Hepatocyte (in vitro differentiated cells): ENCODE measurements at places on chromosomes 7 and 10. TPM values are rescaled to one million over a fixed set of nuclear protein-coding genes. Genes with fewer than 3 reads are reported as not detected.

DNA sequence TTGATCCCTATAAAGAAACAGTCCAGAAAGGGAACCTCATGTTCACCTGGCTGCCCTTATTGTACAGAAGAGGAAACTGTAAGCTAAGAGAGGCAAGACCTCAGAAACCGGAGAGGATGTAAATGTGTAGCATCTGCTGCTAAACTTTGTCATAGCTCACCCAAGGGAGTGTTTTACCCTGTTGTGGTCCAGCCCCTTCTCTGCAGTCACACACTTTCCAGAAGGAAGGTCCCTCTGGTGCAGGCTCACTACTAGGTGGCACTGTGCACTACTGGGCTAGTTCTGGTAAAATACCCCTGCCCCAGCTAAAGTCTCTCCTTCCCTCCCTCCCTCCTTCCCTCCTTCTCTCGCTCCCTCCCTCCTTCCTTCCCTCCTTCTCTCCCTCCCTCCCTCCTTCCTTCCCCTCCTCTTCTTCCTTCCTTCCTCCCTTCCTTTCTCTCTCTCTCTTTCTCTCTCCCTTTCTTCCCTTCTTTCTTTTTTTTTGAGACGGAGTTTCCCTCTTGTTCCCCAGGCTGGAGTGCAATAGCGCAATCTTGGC is 42.5 kb upstream of the LCOR start:
- no peak overlapping the region for H3K4me3 ChIP-seq
- H3K36me3 ChIP-seq: no peaks in the 10 kb centered on the region
- no peak overlapping the region for H3K27ac ChIP-seq
- no peaks in the 10 kb centered on the region for H3K27me3 ChIP-seq
- H3K4me1 ChIP-seq: no peaks in the 10 kb centered on the region

DNA sequence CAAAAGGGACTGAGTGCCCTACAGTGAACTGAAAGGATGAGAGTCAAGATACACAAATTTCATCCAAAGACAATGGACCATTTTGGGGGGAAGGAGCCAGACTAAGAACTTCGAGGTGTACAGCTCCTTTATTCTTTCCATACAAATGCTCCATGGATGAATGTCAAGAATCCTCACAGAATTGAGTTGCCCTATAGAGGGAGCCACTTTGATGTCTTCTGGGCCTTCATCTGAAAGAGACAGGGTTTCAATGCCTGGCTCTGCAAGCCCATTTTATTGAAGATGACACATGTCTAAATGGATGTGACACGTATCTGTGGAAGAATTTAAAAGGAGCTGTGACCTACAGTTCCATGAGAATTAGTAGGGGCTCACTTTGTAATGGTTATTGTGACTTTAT is 32.0 kb upstream of the NRG3 start:
- peaks cover 7% of the 10 kb centered on the region for H3K27me3 ChIP-seq
- no peak for DNase-seq
- no peaks in the 10 kb centered on the region for H3K36me3 ChIP-seq
- no peak overlapping the region for H3K27ac ChIP-seq

DNA sequence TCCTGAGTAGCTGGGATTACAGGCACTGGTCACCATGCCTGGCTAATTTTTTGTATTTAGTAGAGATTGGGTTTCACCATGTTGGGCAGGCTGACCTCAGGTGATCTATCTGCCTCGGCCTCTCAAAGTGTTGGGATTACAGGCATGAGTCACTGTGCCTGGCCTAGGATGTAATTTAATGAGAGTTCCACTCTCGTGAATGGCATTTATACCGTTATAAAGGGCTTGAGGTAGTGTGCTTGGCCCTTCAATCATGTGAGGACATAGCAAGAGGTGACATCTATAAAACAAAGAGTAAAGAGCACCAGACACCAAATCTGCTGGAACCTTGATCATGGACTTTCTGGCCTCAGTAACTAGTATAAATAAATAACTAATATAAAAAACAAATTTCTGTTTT is 93.5 kb upstream of the PPP1R9A start:
- no peak overlapping the region for H3K4me3 ChIP-seq
- DNase-seq: no peak
- no peaks in the 10 kb centered on the region for H3K27me3 ChIP-seq
- no peak overlapping the region for H3K27ac ChIP-seq

DNA sequence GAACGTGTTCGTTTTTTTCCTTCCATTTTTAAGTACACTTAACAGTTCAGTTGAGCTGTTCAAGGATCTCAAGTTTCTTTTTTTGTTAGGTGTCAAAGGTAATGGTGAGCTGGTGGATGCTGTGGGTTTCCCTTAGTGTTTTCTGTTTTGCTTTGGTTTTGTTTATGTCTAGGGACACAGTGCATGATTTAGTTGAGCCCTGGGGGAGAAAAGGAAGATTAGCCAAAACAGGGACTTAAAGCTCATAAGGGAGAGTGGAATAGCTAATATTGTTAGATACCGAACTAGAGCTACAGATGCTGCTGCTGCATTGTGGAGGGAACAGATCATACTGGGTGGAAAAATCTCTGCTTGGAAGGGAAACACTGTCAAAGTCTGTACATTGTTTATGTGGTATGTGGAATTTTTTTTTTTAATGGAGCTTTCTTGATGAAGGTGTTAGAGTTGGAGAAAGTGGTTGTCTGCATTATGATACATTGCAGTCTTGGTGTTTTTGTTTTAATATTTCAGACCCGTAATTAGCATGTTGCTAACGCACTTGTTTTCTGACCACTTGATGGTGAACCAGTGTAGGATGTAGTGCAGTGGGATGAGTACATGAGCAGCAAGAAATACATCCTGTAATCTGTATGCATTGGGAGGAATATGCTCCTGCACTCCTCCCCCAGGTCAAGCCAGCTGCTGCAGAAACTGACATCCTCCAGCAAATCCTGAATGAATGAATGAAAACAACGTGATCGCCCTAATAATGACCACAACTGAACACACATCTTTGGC is 2.1 kb downstream of the GLCCI1 start:
- DNase-seq: no peak
- H3K27me3 ChIP-seq: no peaks in the 10 kb centered on the region
- H3K4me1 ChIP-seq: peaks cover 14% of the 10 kb centered on the region
- no peaks in the 10 kb centered on the region for H3K36me3 ChIP-seq

Gene AGAP3
- 23.7 and 44.0 TPM in 2 replicates for total RNA-seq
